ENCODE measurements at places on chromosomes 4 and X. TPM values are rescaled to one million over a fixed set of nuclear protein-coding genes. Genes with fewer than 3 reads are reported as not detected.
A peak's percentile ranks its signal among the peaks of the same experiment; 100 is the strongest.

DNA sequence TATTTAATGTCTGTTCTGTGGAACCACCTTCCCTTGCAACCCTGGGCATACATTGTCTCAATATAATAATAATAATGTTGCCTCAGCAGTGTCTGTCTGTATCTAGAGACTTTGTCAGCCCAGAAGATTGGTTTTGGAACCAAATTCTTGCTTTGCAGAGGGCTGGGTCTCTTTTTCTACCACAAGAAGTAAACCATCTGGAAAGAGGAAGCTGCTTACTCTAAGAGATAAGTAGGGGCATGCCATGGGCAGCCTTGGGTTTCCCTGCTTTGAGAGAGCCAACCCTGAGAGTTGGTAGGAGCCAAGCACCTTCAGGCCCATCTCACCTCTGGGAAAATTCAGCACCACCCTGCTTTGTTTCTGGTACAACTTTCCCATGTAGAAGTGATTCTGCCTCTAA, 27.0 kb downstream of the TMEM31 start:
- no peak for DNase-seq

- DNase-seq, result no peak
Measured at GRCh38 chrX:39705290-39705689, 392.5 kb downstream of the BCOR start.

- no peak for DNase-seq
Measured at GRCh38 chrX:48522291-48522690, 683 bp downstream of the EBP start.

The CFAP99 gene
- not detected for total RNA-seq

- no peak for DNase-seq
Measured at GRCh38 chr4:79319975-79320374, 5.9 kb downstream of the NAA11 start.

- DNase-seq, result peak; percentile 3
Measured at GRCh38 chrX:118751950-118752783, 24.8 kb downstream of the IL13RA1 start.
